Glutamatergic neuron (in vitro differentiated cells): ENCODE measurements at places on chromosomes 13 and 19. TPM values are rescaled to one million over a fixed set of nuclear protein-coding genes. Genes with fewer than 3 reads are reported as not detected.

Gene PSG2
- total RNA-seq, result not detected

- peaks cover 8% of the 10 kb centered on the region for H3K27me3 ChIP-seq
- H3K36me3 ChIP-seq, result no peaks in the 10 kb centered on the region
- peak; percentile 23 for DNase-seq
- H3K4me1 ChIP-seq, result peaks cover 11% of the 10 kb centered on the region
- peak overlapping the region; percentile 88 for H3K4me3 ChIP-seq
These were observed 324 bp upstream of the FBXO17 start for GRCh38 chr19:38975861-38976271.

GRCh38 chr13:34208336-34208735 is 390.4 kb downstream of the RFC3 start:
- DNase-seq, result no peak
- no peaks in the 10 kb centered on the region for H3K27me3 ChIP-seq
- no peak overlapping the region for H3K4me3 ChIP-seq

DNA sequence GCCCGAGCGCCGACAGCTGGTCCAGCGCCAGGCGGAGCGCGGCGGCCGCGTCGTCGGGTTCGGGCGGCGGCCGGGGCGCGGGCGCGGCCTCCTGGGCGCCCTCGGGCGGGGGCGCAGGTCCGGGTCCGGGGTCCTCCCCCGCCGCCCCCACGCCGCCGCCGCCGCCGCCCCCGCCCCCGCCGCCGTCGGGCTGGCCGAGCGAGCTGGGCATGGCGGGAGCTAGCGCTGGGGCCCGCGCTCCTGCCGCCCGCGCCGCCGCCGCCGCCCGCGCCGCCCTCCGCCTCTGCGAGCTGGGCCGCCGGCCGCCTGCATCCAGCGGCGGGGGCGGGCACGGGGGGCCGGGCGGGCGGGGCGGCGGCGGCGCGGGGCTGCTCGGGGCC is 287 bp downstream of the MEX3D start:
- peaks cover 16% of the 10 kb centered on the region for H3K27me3 ChIP-seq
- DNase-seq, result peak; percentile 43
- H3K27ac ChIP-seq, result no peak overlapping the region
- H3K4me1 ChIP-seq, result peaks cover 9% of the 10 kb centered on the region
- no peaks in the 10 kb centered on the region for H3K36me3 ChIP-seq

Gene PTH2
- 2.5 TPM for total RNA-seq

Gene HRC
- 26.6 TPM for total RNA-seq

DNA sequence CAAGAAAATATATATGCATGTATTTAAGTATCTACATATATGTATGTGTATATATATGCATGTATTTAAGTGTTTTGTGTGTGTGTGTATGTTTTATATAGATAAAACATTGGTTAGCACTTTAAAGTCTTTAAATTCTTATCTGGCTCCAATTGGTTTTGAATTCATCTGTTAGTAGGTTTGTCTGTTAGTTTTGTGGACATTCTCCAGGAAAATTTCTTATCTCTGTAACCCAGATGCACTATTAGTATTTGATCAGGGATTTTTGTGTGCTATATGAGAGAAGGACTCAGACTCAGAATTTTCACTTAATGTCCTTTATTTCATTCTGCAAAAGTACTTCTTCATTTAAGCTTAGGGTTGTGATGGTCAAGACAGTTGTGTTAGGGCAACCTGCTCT is 103.1 kb downstream of the ITGBL1 start:
- no peak overlapping the region for H3K27ac ChIP-seq
- H3K27me3 ChIP-seq, result peaks cover 1% of the 10 kb centered on the region
- no peak overlapping the region for H3K4me3 ChIP-seq

DNA sequence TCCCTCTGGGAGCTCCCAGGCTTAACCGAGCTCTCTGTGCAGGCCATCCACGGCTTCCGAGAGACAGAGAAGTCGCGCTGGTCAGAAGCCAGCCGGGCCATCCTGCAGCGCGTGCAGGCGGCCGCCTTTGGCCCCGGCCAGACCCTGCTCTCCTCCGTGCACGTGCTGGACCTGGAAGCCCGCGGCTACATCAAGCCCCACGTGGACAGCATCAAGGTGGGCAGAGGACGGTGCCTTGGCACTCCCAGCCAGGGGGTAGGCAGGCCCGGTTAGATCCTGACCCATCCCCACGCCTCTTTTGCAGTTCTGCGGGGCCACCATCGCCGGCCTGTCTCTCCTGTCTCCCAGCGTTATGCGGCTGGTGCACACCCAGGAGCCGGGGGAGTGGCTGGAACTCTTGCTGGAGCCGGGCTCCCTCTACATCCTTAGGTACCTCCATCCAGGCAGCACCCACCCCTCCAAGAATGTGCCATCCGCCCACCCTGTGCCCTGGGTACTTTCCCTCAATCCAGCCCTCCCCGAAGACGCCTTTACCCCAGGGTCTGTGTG is 1.5 kb downstream of the PSPN start:
- H3K4me1 ChIP-seq, result peaks cover 2% of the 10 kb centered on the region
- no peak overlapping the region for H3K27ac ChIP-seq
- DNase-seq, result no peak
- peaks cover 6% of the 10 kb centered on the region for H3K27me3 ChIP-seq

Gene KCTD12
- total RNA-seq, result 11.3 TPM

Gene PRR36
- 37.4 TPM for total RNA-seq

- H3K4me1 ChIP-seq, result peaks cover 6% of the 10 kb centered on the region
- H3K27ac ChIP-seq, result no peak overlapping the region
- no peak overlapping the region for H3K4me3 ChIP-seq
- no peaks in the 10 kb centered on the region for H3K36me3 ChIP-seq
These were observed 190.2 kb downstream of the TEX29 start for GRCh38 chr13:111510502-111511218.

Gene NLRP7
- not detected for total RNA-seq

Gene CCL25
- total RNA-seq, result not detected

DNA sequence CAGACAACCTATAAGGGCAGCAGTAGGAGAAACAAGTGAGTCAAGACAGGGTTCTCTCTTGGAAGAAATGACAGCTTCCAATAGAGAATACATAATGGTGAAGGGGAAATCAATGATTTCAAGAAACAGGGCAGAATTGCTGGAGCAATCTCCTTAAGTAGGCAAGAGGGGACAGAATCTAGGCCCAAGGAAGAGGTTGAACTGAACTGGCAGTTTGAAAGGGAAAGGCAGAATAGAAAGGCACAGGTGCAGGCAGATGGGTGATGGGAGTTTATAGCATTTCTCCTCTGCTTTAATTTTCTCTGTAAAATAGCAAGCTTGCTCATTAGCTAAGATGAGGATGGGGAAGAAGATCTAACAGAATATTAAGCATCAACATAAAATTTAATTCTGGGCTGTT is 110.8 kb downstream of the TBC1D4 start:
- H3K36me3 ChIP-seq, result no peaks in the 10 kb centered on the region
- peaks cover 4% of the 10 kb centered on the region for H3K4me1 ChIP-seq
- H3K27me3 ChIP-seq, result no peaks in the 10 kb centered on the region
- no peak for DNase-seq
- H3K4me3 ChIP-seq, result no peak overlapping the region
- no peak overlapping the region for H3K27ac ChIP-seq

GRCh38 chr13:98436233-98436910 is 140.5 kb downstream of the STK24 start:
- H3K27ac ChIP-seq, result peak overlapping the region; percentile 56
- no peak for DNase-seq
- H3K4me3 ChIP-seq, result no peak overlapping the region
- peaks cover 10% of the 10 kb centered on the region for H3K4me1 ChIP-seq
- peaks cover 9% of the 10 kb centered on the region for H3K27me3 ChIP-seq

- DNase-seq, result no peak
- no peak overlapping the region for H3K27ac ChIP-seq
- peaks cover 2% of the 10 kb centered on the region for H3K36me3 ChIP-seq
- H3K4me1 ChIP-seq, result peaks cover 8% of the 10 kb centered on the region
- H3K4me3 ChIP-seq, result no peak overlapping the region
These were observed 78.9 kb upstream of the FLT1 start for GRCh38 chr13:28573595-28574373.

Gene ODAD3
- total RNA-seq, result 2.6 TPM

Gene FOSB
- not detected for total RNA-seq

Gene LILRB4
- total RNA-seq, result 0.44 TPM

DNA sequence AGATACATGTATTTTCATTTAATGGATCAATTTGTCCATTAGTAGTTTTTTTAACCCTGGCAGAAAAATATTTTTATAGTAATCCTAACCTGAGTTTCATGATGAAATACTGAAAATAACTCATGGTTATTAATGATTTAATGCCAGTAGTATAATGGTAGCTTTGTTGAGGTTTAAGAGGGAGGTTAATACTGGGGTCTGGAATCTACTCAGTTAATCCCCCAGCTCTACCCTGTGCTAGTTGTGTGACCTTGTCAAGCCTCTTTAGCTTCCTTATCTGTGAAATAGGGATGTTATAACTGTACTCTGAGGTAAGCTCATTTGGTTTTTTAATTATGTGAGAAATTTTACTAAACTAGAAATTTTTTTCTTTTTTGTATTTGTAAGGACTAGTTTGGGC is 122.5 kb downstream of the TDRD3 start:
- peaks cover 3% of the 10 kb centered on the region for H3K36me3 ChIP-seq
- no peak overlapping the region for H3K4me3 ChIP-seq
- no peaks in the 10 kb centered on the region for H3K4me1 ChIP-seq
- no peaks in the 10 kb centered on the region for H3K27me3 ChIP-seq
- no peak overlapping the region for H3K27ac ChIP-seq

DNA sequence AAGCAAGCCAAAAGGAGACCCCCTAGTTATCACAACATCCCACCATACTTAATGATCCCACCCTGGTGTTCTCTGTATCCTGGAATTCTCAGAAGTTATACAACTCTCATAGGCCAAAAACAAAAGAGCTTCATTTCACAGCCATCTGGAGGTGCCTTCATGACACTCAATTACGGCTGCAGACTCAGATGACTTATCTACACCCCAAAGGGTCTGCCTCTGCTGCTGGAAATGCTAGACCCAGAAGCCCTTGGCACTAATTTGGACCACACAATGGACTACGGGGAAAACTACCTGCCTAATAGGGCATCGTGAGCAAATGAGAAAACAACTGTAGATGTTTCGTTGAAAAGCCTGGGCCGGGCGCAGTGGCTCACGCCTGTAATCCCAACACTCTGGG is 40.2 kb downstream of the BRD4 start:
- H3K27ac ChIP-seq, result peak overlapping the region; percentile 82
- DNase-seq, result no peak
- H3K36me3 ChIP-seq, result peaks cover 5% of the 10 kb centered on the region
- H3K27me3 ChIP-seq, result peaks cover 3% of the 10 kb centered on the region
- H3K4me1 ChIP-seq, result peaks cover 65% of the 10 kb centered on the region
- H3K4me3 ChIP-seq, result no peak overlapping the region

- H3K27ac ChIP-seq, result peak overlapping the region; percentile 94
- peaks cover 18% of the 10 kb centered on the region for H3K4me1 ChIP-seq
- DNase-seq, result no peak
These were observed 1.2 kb downstream of the MAP1S start for GRCh38 chr19:17720440-17720839.

DNA sequence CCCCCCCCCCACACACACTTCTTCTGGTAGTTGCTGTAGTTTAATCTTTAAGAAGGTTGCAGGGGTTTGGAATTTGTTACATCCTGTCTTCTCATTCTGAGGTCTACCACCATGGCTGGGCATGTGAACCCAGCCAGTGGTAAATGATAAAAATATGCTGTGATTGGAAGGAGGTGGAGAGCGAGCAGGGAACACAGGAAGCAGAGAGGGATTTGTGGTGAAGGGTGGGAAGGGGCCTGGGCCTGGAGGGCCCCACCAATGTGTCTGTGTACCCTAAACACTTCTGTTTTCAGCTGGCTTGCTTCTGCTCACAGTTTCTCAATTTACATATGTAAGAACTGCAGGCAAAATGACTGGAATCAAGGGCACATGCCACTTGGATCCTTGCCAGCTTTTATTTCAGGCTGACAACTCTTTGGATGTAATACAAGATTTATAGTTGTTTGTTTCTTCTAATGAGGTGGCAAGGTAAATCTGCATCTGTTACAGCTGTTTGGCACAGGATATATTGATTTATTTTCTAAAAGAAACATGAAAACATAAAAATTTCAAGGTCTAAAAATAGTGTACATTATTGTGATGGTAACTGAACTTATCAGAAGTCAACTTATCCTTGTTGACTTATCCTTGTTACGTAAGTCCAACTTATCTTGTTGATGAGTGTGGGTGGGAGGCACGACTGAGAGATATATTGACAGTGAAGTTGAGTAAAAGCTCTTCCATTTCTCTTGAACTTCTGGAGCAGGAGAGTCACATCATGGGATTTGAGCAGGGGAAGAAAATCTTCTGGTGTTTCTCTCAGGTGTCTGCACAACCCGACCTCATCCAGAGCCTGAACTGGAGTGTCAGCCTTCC is 313.2 kb downstream of the SHISA2 start:
- no peaks in the 10 kb centered on the region for H3K36me3 ChIP-seq
- peaks cover 9% of the 10 kb centered on the region for H3K4me1 ChIP-seq
- DNase-seq, result no peak
- peaks cover 1% of the 10 kb centered on the region for H3K27me3 ChIP-seq

- no peaks in the 10 kb centered on the region for H3K4me1 ChIP-seq
- H3K36me3 ChIP-seq, result peaks cover 7% of the 10 kb centered on the region
- H3K27me3 ChIP-seq, result peaks cover 20% of the 10 kb centered on the region
- DNase-seq, result no peak
- no peak overlapping the region for H3K4me3 ChIP-seq
These were observed 11.9 kb downstream of the GADD45B start for GRCh38 chr19:2487842-2488241.

- no peaks in the 10 kb centered on the region for H3K27me3 ChIP-seq
- H3K27ac ChIP-seq, result no peak overlapping the region
- no peak overlapping the region for H3K4me3 ChIP-seq
- DNase-seq, result no peak
These were observed 400.5 kb downstream of the KLF12 start for GRCh38 chr13:73733706-73734105.

- H3K4me3 ChIP-seq, result no peak overlapping the region
- peaks cover 11% of the 10 kb centered on the region for H3K36me3 ChIP-seq
- no peaks in the 10 kb centered on the region for H3K27me3 ChIP-seq
- H3K4me1 ChIP-seq, result no peaks in the 10 kb centered on the region
- peak; percentile 32 for DNase-seq
- no peak overlapping the region for H3K27ac ChIP-seq
These were observed 20.5 kb downstream of the ZNF114 start for GRCh38 chr19:48290401-48290770.

GRCh38 chr13:29464105-29464679 is 131.3 kb downstream of the SLC7A1 start:
- H3K4me3 ChIP-seq, result no peak overlapping the region
- no peak for DNase-seq
- no peak overlapping the region for H3K27ac ChIP-seq
- H3K36me3 ChIP-seq, result no peaks in the 10 kb centered on the region
- H3K27me3 ChIP-seq, result no peaks in the 10 kb centered on the region

Gene PHF11
- 4.3 TPM for total RNA-seq

DNA sequence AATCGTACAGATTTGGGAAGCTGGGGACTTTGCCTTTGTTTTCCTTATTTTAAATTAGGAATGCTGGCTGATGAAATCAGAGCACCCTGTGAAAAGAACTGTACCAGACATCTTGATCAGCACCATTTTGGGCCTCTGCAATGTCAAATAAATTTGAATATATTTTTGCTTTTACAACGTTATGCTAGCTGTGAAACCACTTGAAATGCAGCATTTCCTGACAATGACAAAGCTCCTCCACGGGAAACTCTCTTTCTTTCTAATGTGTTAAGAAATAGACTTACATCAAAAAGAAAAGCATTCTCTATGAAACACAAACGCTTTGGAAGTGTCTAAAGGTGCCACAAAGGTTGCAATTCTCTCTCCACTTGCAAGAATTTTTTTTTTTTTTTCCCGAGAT is 47.1 kb upstream of the MAP3K10 start:
- no peaks in the 10 kb centered on the region for H3K27me3 ChIP-seq
- H3K4me1 ChIP-seq, result no peaks in the 10 kb centered on the region
- no peaks in the 10 kb centered on the region for H3K36me3 ChIP-seq
- H3K27ac ChIP-seq, result no peak overlapping the region
- no peak for DNase-seq

- no peaks in the 10 kb centered on the region for H3K27me3 ChIP-seq
- no peak for DNase-seq
- H3K4me1 ChIP-seq, result no peaks in the 10 kb centered on the region
- no peak overlapping the region for H3K4me3 ChIP-seq
- no peak overlapping the region for H3K27ac ChIP-seq
These were observed 542.8 kb upstream of the PCDH9 start for GRCh38 chr13:67772807-67773453.

Gene C19orf81
- 10.4 TPM for total RNA-seq
